ENCODE measurements at places on chromosomes 13 and 19. TPM values are rescaled to one million over a fixed set of nuclear protein-coding genes. Genes with fewer than 3 reads are reported as not detected.
A peak's percentile ranks its signal among the peaks of the same experiment; 100 is the strongest.

ZNF135 gene
- polyA plus RNA-seq, result 4.2 TPM

- DNase-seq, result no peak
Measured at GRCh38 chr13:73704587-73704986, 429.6 kb downstream of the KLF12 start.

DNA sequence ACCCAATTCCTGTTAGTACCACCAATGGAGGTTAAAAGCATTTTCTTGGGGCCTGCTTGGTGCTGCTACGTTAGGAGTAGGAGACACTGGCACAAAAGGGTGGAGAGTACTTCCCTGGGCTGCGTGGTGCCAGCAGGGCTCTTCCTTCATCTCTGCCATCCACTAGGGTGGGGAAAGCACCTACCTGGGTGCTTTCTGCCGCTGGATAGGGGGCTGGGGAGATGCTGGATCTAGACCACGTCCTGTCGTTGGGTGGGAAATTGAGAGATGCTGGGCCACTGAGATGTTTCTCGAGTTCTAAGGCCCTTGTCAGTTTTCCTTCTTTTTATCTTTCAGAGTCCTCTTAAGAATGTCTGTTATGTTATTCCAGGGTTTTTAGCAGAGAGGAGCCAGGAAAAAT lies 6.7 kb upstream of the FCGBP start:
- DNase-seq, result no peak

SGTA gene
- polyA plus RNA-seq, result 86.5 TPM

C13orf46 gene
- 0.20 TPM for polyA plus RNA-seq

DNA sequence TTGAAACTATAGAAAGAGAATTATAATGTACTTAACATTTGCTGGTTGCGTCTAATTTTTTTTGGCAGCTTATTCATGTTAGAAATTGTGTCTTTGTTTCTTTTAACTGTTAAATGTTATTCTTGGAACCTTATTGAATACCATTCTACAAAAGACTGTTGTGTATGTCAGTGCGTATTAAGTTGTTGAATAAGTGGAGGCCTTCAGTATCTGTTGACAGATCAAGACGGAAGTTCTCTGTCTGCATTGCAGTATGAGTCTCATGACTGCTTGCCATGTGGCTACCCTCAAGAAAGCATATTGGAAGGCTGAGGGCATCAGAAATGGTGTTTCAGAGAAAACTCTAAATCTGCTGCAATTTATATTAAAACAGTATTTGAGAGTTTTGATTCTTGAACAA lies 8.5 kb downstream of the UBA2 start:
- no peak for DNase-seq

GRCh38 chr13:26899202-26899601 lies 138.6 kb upstream of the GPR12 start:
- DNase-seq, result no peak

DNA sequence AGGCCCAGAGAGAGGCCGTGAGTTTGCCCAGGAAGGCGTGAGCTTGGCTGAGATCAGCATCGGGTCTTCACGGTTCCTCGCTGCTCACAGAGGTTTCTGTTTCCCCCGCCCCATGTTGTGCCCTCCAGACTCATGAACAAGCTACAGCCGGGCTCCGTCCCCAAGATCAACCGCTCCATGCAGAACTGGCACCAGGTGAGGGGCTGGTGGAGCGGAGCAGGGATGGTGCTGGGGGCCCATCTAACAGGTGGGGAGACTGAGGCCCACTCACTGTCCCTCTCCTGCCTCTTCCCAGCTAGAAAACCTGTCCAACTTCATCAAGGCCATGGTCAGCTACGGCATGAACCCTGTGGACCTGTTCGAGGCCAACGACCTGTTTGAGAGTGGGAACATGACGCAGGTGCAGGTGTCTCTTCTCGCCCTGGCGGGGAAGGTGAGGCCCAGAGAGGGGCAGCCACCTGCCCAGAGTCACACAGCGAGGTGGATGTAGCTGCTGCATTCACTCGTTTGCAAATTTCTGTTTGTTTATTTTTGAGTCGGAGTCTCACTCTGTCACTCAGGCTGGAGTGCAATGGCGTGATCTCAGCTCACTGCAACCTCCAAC lies 6.0 kb downstream of the CNN2 start:
- no peak for DNase-seq

TINCR gene
- 0.34 TPM for polyA plus RNA-seq

DNA sequence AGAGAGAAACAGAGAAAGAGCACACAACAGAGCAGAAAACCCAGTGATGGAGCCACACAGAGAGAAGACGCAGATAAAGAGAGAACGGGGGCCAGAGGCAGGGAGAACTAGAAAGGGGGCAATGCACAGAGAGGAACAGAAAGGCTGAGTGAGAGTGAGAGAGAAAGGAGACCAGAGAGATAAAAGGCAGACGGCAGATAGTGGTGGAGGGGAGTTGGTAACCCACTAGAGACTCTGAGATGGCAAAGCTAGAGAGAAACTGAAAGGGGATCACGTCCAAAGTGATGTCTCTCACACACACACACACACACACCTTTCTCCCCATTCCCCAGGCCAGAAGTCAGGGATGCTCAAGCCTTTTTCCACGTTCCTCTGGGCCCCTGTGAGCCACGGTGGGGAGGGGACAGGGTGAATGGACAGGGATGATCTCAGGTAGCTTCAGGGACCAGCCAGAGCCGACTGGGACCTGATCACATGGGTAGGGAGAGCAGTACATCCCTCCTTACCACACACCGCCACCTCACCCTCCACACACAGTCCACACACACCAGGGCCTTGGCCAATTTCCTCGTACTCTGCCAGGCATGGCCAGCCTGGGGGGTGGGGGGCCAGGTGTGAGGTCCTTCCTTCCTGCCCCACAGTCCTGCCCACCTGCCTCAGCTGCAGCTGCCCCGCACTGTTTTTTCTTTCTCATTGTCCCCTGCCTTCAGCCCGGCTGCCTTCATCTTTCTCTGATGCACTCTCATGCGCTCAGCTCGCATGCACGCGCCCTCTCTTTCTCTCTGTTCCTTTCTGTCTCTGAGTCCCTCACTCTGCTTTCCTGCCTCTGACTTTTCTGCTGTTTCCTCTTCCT lies 22.5 kb upstream of the POU2F2 start:
- DNase-seq, result no peak

- DNase-seq, result no peak
Measured at GRCh38 chr13:110775576-110775975, 62.1 kb downstream of the ING1 start.

DNA sequence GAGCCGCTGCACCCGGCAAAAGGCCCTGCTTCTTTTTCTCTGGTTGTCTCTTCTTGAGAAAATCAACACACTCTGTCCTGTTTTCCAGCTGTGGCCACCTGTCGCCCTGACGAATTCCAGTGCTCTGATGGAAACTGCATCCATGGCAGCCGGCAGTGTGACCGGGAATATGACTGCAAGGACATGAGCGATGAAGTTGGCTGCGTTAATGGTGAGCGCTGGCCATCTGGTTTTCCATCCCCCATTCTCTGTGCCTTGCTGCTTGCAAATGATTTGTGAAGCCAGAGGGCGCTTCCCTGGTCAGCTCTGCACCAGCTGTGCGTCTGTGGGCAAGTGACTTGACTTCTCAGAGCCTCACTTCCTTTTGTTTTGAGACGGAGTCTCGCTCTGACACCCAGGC lies 17.2 kb downstream of the LDLR start:
- peak; percentile 80 for DNase-seq

DNA sequence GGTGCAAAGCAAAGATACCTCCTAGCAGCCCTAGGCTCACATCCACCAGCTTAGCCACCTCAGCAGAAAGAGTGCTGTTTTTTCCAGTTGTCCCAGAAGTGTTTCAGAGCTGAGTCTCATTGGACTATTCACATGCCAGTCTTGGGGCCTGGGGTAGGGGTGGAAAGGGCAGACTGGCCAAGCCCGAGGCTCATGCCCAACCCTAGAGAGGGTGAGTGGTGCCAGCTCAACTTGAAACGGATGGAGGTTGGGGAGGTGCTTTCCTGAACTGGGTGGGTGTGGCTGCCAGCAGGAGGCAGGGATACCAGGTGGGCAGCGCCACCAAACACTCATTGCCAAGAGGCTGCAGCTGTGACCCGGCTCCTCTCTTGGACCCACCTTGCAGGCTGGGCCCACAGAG lies 116.9 kb downstream of the DPF1 start:
- DNase-seq, result no peak

BCAM gene
- 107 TPM for polyA plus RNA-seq

GRCh38 chr19:48122421-48122820 lies 11.8 kb upstream of the PLA2G4C start:
- DNase-seq, result no peak

CNFN gene
- polyA plus RNA-seq, result 1.9 TPM

CASP14 gene
- not detected for polyA plus RNA-seq

DNA sequence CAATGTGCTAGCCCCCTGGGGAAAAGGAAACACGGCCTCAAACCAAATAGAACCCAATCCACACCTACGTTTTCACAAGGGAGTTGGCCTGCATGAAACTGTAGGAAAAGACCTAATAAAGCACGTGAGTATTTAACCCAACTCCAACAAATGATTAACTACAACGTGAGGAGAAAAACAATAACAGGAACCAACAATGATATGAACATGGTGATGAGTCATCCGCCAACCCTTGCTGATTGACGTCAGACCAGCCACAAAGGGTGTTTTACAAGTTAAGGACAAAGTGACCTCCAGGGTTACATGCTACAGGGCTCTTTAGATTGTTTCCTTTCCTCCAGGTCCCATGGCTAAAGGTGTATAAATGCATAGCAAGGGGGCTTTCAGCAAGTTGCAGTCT lies 460.5 kb downstream of the COG6 start:
- peak; percentile 63 for DNase-seq

KLK2 gene
- polyA plus RNA-seq, result not detected

COL4A2 gene
- 101 TPM for polyA plus RNA-seq

GRCh38 chr19:8423817-8424223 lies 10.7 kb downstream of the MARCHF2 start:
- peak; percentile 97 for DNase-seq

CABP5 gene
- not detected for polyA plus RNA-seq

FBN3 gene
- polyA plus RNA-seq, result not detected

GRCh38 chr19:7225741-7226140 lies 68.5 kb downstream of the INSR start:
- DNase-seq, result no peak

- DNase-seq, result no peak
Measured at GRCh38 chr13:40798380-40798779, 9.0 kb downstream of the SLC25A15 start.

- DNase-seq, result no peak
Measured at GRCh38 chr13:76449716-76450115, 436.5 kb downstream of the KCTD12 start.

N4BP2L1 gene
- polyA plus RNA-seq, result 6.9 TPM

DNA sequence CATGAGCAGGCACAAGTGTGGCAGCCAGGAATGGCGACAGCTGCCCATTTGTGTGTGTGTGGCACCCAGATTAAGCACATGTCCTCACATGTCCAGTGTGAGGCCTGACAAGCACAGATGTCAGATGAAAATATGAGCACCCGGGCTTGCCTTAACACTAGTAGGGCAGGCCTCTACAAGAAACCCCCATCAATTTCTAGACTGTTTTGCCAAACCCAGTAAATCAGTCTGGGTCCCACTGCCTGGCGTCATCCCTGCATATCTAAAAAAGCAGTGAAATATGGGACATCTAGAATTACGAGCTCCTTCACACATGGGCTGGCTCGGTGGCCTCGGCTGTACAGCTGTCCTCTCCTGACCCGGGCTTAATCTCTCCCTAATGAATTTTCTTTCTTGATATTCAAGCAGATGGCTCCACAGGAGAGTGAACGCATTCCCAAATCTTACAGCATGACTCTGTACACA lies 432.7 kb downstream of the FOXO1 start:
- DNase-seq, result peak; percentile 82

- DNase-seq, result peak; percentile 79
Measured at GRCh38 chr13:33153421-33154404, 131.8 kb downstream of the STARD13 start.
